ENCODE measurements at places on chromosomes 1 and 21.

DNA sequence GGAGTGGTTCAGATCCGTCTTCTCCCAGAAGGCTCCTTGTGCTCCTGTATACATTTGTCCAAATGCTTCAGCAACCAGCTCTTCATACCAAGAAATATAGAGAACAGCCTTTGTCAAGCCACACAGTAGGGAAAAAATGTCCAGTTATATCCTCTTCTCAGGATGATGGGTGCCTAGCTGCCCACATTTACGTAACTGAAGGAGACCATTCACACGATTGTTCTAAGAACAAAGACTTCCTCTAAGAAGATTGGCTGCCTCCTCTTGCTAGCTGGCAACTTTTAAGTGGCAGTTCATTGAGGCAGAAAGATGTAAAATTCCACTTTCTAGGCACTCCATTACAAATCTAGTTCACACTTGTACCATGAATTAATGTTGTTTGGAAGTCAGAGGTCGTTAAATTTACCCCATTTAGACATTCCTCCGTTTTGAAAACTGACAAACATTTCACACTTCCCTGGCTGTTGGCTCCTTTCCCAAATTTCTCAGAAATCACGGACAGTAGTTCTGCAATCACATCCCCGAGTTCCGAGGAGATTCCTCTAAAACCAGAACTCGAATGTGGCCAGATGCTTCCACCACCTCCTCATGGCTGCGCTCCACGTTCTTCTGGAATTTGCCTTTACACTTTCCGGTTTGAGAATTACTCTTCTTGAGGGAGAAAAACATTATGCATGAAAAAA is 45.6 kb upstream of the CSF1 start:
- DNase-seq, result no peak

DNA sequence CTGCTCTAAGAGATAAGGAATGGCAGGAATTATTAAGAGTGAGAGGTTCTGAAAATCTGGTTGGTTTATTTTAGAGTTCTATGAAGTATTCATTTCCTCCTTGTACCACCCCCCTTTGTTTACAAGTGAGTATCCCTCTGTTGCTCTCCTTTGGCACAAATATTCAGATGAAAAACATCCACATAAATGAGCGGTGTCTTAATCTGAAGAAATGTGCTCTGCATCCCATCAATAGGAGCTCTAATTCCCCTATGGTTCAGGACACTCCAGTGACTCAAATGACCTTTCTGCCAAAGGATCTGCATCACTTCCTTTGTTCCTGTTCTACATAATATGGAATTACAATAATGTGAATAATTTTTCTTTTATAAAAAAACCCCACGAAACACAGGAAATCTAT is 16.6 kb downstream of the DDAH1 start:
- no peak for DNase-seq

DNA sequence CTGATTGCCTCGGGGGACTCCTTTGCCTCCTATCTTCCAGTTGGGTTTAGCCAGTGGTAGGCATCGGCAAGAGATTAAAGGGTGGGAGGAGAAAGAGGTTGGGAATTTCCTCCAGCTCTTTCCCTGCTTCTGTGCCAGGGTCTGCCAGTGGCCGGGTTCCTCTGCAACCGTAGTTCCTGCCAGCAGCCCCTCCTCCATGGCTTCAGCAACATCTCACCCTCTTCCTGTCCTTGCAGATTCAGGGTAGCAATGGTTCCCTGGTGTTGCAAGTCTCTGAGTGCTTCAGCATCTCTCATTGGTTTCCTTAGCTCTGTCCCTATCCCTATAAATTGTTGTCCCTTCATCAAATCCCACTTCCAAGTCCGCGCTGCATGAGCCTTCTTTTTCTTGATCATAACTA is 223.1 kb upstream of the JUN start:
- DNase-seq, result no peak

GRCh38 chr1:89980605-89981004 is 14.3 kb upstream of the ZNF326 start:
- no peak for DNase-seq

DNA sequence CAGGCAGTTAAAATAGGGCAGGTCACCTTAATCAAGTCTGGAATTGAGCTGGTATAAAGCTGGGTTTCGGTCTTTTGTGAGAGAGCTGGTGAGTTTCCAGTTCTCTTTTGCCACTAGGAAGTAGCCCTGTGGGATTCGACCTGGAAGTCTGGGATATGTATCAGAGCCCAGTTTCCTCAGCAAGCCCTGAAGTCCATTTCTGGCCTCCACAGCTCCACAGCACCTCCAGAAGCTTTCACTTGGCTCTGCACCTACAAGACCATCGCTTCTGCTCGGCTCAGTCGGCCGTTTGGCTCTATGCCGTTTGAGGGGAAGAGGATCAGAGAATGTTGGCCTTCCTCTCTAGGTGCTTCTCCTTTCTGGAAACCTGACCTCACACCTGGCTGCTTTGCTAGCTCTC is 148.0 kb downstream of the GALNT2 start:
- DNase-seq, result no peak

Data from SIG-M5 (cell line).